HAP-1 (cell line): ENCODE measurements at places on chromosomes 12 and 14.

- DNase-seq: no peak
Observed at GRCh38 chr12:195951-196350, 18.0 kb downstream of the SLC6A12 start.

- DNase-seq: no peak
Observed at GRCh38 chr12:105332925-105333324, 2.4 kb downstream of the C12orf75 start.

DNA sequence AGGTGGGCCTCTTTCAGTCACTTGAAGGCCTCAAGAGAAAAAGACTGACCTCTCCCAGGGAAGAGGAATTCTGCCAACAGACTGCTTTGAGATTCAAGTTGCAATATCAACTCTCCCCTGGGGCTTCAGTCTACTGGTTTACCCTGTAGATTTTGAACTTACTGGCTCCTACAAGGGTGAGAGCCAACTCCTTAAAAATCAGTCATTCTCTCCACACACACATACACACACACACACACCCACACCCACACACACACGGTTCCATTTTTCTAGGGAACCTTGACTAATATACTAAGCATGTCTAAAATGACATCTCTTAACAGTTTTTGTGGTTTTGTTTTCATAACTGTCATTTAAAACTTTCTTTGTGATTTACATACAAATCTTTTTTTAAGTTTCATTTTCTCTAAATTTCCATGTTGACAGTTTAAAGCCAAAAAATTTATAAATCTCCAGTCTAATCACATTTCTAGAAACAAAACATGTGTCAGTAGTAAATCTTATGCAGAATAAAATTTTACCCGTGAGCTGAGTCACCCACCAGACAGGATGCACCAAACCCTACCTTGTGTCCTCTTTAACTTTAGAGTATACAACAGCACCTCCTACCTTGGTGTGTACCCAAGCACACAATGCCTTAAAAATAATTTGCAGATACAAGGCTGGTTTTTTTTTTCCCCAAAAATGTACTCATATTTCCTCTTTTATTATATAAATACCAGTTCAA, 394.6 kb downstream of the AEBP2 start:
- DNase-seq: no peak

DNA sequence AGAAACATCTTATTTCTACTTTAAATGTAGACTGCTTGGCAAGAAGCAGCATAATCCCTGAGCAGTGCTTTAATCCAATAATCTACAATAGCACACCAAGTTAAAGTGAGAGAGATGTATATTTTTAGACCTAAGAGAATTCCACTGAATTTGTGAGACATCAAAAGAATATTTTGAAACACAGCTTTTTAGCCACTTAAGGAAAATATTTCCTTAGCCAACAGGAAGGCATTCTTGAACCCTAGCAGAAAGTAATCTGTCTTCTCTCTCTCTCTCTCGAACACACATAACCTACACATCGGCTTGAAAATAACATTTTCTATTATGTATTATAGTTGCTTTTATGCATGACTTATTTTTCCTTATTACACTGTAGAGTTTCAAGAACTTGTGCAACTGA, 34.0 kb downstream of the KITLG start:
- DNase-seq: no peak
